ENCODE measurements at places on chromosomes 3 and 15. TPM values are rescaled to one million over a fixed set of nuclear protein-coding genes. Genes with fewer than 3 reads are reported as not detected.

DNA sequence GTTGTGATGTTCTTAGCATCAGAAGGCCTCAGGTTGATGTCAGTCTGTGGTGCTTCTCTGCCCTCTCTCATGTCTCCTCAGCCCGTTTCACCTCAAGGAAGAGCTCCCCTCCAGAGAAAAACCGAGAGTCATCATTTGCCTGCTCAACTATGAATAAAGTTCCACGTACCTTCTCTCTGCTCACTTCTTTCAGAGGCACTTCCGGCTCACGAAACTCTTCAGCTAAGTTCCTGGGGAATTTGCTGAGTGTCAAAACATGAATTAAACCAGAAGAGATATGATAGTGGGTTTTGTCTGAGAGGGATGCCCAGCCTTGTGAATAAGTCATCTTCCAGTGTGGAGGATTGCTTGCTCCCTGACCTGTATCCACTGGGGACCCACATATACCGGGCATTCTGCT is 37.7 kb downstream of the CCR4 start:
- DNase-seq, result no peak

GRCh38 chr3:13879102-13879945 is 547 bp downstream of the WNT7A start:
- peak; percentile 27 for DNase-seq

- no peak for DNase-seq
Observed at GRCh38 chr3:175224051-175224450, 364.9 kb downstream of the NAALADL2 start.

C3orf22 gene
- total RNA-seq, result not detected

SEMA3G gene
- total RNA-seq, result 0.05 TPM

LARP6 gene
- total RNA-seq, result not detected

DNA sequence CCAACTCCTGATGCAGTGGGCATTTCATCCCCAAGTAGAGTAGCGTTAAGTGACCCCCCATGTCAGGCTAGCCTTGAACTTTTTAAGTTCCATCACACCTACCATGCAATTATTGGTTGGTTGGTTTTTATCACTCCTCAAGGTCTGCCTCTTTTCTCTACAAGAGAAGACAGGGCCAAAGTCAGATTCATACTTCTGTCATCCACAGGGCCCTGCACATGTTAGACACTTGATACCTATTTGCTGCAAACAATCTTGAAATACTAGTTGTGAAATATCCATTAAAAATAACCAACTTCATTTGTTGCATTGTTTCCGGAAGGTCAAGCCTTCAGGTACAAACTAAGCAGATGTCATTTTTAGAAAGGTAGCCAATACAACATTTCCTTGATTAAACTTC is 1.2 kb downstream of the CMSS1 start:
- DNase-seq, result no peak

Data from CD8-positive, alpha-beta T cell (primary cell).